Thoracic aorta endothelial cell (primary cell): ENCODE measurements at places on chromosomes 5 and 9. TPM values are rescaled to one million over a fixed set of nuclear protein-coding genes. Genes with fewer than 3 reads are reported as not detected.

PCDHB8 gene
- 0.07 and 0.13 TPM in 2 replicates for total RNA-seq

PCDHA11 gene
- under 0.01 TPM in 1 of 2 replicates, not detected in the other for total RNA-seq

LHX3 gene
- total RNA-seq, result not detected in 2 replicates

ARHGEF39 gene
- total RNA-seq, result 1.5 and 4.2 TPM in 2 replicates

C9orf152 gene
- total RNA-seq, result not detected in 2 replicates

TUT7 gene
- total RNA-seq, result 54.1 and 66.5 TPM in 2 replicates

PLPP7 gene
- 0.65 and 2.7 TPM in 2 replicates for total RNA-seq

SLC6A19 gene
- not detected in 2 replicates for total RNA-seq

FAM153A gene
- total RNA-seq, result not detected in 2 replicates

ANKRD34B gene
- not detected in 2 replicates for total RNA-seq

TAF11L2 gene
- not detected in 2 replicates for total RNA-seq

GALT gene
- 22.5 and 26.9 TPM in 2 replicates for total RNA-seq

ZNF618 gene
- total RNA-seq, result 28.3 and 32.0 TPM in 2 replicates

IFNA2 gene
- total RNA-seq, result not detected in 2 replicates

SLC6A18 gene
- not detected in 2 replicates for total RNA-seq
